Pancreas (tissue), 10 donors: ENCODE measurements at places on chromosomes 16 and 17. TPM values are rescaled to one million over a fixed set of nuclear protein-coding genes. Genes with fewer than 3 reads are reported as not detected.
A peak's percentile ranks its signal among the peaks of the same experiment; 100 is the strongest.

Gene AARS1
- 47.4 TPM for total RNA-seq

DNA sequence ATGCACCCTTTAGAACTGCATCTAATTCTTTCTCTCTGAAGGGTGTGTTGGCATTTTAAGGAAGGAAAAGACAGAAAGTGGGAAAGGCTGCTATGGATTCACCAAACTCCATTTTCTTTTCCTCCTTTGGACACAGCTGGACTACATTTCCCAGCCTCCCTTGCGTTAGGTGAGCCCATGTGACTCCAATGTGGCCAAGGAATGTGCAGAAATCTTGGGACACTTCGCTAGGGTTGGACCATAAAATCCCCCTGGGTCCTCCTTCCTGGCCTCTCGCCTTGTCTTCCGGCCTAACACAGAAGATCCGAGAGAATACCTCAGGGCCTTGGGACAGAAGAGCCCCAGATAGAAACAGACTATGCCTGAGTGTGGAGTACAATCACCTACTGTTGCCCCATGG lies 56.3 kb downstream of the ABCC12 start:
- DNase-seq, result no peak
- H3K36me3 ChIP-seq, result no peaks in the 10 kb centered on the region
- no peaks in the 10 kb centered on the region for H3K27me3 ChIP-seq
- H3K4me3 ChIP-seq, result no peak overlapping the region

GRCh38 chr16:50316102-50316847 lies 49.9 kb downstream of the ADCY7 start:
- H3K27me3 ChIP-seq, result no peaks in the 10 kb centered on the region
- H3K36me3 ChIP-seq, result peaks cover 36% of the 10 kb centered on the region
- H3K4me3 ChIP-seq, result no peak overlapping the region
- no peak for DNase-seq
- H3K4me1 ChIP-seq, result no peaks in the 10 kb centered on the region
- no peak overlapping the region for H3K27ac ChIP-seq

DNA sequence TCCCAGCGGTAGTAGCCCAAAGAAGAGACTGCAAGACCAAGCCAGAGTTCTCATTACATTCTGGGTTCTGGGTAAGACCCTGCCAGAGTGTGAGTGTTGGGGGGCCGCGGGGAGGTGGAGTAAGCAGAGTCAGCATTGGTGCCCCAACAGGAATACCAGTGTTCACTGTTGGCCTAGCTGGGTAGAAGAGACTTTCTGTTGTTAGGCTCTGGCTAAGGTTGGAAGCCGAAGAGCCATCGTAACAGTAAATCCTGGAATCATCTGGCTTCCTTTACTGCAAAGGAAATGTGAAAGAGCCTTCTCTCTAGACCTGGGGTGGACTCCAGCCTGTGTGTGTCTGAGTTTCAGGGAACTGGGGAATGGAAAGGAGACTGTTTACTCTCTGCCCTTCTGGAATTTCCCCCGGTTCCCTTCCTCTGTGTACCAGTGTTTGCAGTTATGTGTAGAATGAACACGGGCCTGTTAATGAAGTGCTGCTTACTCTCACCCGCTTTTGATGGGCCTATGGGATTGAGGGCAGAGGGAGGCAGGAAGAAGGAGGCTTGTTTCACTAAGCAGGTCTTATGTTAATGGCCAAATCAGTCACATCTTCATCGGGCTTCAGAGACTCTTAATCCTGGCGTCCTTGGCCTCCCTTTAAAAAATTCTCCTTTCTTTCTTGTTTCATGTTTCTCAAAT lies 68.5 kb downstream of the WWP2 start:
- no peak overlapping the region for H3K4me3 ChIP-seq
- no peaks in the 10 kb centered on the region for H3K36me3 ChIP-seq
- peak overlapping the region; percentile 38 for H3K27ac ChIP-seq

- H3K4me1 ChIP-seq, result no peaks in the 10 kb centered on the region
- no peak overlapping the region for H3K4me3 ChIP-seq
- DNase-seq, result no peak
- H3K27me3 ChIP-seq, result no peaks in the 10 kb centered on the region
These were observed 62.9 kb upstream of the AMZ2 start for GRCh38 chr17:68184816-68185436.

Gene TMEM238L
- not detected for total RNA-seq

Gene TRIM47
- total RNA-seq, result 4.2 TPM

- no peak overlapping the region for H3K27ac ChIP-seq
- no peaks in the 10 kb centered on the region for H3K4me1 ChIP-seq
- DNase-seq, result no peak
- no peaks in the 10 kb centered on the region for H3K27me3 ChIP-seq
These were observed 435 bp downstream of the RPRML start for GRCh38 chr17:46978489-46979146.

DNA sequence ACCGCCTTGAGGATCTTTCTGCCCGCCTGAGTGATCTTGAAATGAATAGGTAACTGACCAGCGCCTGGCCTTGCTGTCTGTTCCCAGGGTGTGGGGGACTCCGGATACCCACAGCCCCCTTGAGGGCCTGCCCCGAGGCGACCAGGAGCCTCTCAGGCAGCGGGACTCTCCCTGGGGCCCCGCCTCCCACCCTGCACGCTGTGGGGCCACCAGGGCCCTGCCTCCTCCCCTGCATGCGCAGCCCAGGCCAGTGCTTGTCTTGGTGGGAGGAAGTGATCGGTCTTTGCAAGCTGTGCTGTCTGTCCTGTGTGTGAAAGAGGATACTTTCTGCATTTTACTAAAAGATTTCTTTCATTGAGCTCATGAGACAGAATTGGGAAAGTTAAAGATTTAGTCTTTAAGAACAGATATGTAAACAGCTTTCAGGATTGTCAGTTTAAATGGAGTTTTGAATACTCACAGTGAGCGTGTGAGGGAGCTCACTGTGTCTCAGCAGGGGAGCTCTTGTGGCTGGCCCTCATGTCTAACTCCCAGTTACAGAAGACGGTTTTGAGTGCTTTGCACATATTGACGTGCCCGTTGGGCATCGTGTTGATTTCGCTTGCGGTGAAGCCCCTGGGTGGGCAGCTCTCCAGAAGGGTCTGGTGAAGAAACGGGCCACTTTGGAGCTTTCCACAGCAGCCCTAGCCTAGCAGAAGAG lies 36.1 kb upstream of the CAPN15 start:
- H3K27ac ChIP-seq, result no peak overlapping the region
- H3K36me3 ChIP-seq, result peaks cover 30% of the 10 kb centered on the region
- H3K4me1 ChIP-seq, result no peaks in the 10 kb centered on the region
- no peak for DNase-seq
- no peaks in the 10 kb centered on the region for H3K27me3 ChIP-seq

Gene PIRT
- total RNA-seq, result 0.04 TPM

- DNase-seq, result no peak
- H3K27ac ChIP-seq, result no peak overlapping the region
- no peaks in the 10 kb centered on the region for H3K36me3 ChIP-seq
- H3K4me1 ChIP-seq, result no peaks in the 10 kb centered on the region
These were observed 11.7 kb upstream of the ST6GALNAC2 start for GRCh38 chr17:76597156-76598003.

DNA sequence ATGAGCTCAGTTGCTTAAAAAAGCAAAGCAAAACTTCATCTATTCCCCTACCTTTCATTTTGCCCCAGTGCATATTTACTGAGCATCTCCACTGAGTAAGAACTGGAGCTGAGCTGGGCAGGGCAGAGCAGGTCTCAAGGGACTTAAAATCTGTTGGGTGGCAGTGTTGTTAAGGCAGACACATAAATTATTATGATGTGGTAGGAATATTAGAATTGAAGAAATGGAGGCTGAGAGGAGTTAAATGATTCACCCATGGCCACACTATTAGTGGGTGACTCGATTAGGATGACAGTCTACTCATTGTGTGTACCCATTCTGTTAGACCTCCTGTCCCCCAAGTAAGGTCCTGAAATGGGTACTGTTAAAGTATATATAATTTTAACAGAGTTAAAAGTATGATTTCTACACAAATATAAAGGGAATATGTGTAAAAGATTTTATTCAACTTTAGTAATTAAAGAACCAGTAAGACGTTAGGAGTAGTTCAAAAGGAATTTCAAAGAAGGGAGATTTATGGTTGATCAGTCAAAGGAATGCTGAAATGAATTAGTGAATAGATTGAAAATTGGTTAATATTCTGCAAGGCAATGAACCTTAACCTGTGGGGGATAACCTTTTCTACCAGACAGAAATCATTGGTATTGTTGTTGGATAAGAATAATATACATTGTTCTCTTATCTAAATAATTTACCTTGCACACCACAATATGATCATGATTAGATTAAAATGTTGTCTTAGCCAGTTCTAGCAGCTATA lies 17.5 kb downstream of the ITGB3 start:
- no peak overlapping the region for H3K27ac ChIP-seq
- H3K4me1 ChIP-seq, result peaks cover 11% of the 10 kb centered on the region
- H3K4me3 ChIP-seq, result no peak overlapping the region
- H3K27me3 ChIP-seq, result no peaks in the 10 kb centered on the region
- DNase-seq, result no peak
- no peaks in the 10 kb centered on the region for H3K36me3 ChIP-seq

Gene SBK1
- total RNA-seq, result 1.3 TPM

DNA sequence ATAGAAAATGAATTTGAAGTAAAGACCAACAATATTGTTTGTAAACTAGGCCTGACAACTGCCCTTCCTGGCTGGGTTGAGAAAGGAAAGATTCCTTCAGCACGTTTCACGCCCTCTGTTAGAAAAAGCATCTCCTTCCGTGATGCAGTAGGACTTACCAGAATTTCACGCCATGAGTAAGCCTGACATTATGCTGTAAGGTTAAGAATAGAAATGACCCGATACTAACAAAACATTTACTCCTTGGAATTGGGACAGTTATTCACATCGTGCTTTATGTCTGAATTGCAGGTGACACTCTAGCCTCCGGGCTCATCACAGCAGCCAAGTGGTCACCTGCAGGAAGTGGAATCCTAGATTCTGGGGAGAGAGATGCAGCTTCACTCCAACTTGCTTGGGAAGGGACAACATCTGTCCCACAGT lies 17.5 kb downstream of the MARCHF10 start:
- no peak overlapping the region for H3K4me3 ChIP-seq
- H3K27ac ChIP-seq, result peak overlapping the region; percentile 20
- DNase-seq, result no peak

- no peaks in the 10 kb centered on the region for H3K36me3 ChIP-seq
- peak overlapping the region; percentile 94 for H3K4me3 ChIP-seq
- peaks cover 13% of the 10 kb centered on the region for H3K4me1 ChIP-seq
- DNase-seq, result peak; percentile 78
These were observed 596 bp downstream of the MSL1 start for GRCh38 chr17:40122136-40122998.

GRCh38 chr16:31471875-31472708 lies at the start of gene TGFB1I1:
TSS of gene TGFB1I1 (plus strand) at chr16:31472152. CDS start at chr16:31472189, 37 bp downstream.
- no peak for DNase-seq
- peak within 1 kb of the TSS; percentile 27 for H3K4me3 ChIP-seq
- H3K27me3 ChIP-seq, result no peaks in the 10 kb centered on the region
- H3K36me3 ChIP-seq, result no peaks in the 10 kb centered on the region
- no peak within 1 kb of the TSS for H3K27ac ChIP-seq

Gene CRISPLD2
- total RNA-seq, result 19.7 TPM

Gene ZNF469
- 0.44 TPM for total RNA-seq

Gene NPIPA8
- 11.3 TPM for total RNA-seq

- DNase-seq, result no peak
- no peaks in the 10 kb centered on the region for H3K27me3 ChIP-seq
- no peaks in the 10 kb centered on the region for H3K4me1 ChIP-seq
- H3K36me3 ChIP-seq, result peaks cover under 1% of the 10 kb centered on the region
- no peak overlapping the region for H3K27ac ChIP-seq
- no peak overlapping the region for H3K4me3 ChIP-seq
These were observed 44.7 kb downstream of the COG7 start for GRCh38 chr16:23408242-23408822.

Gene SNX20
- total RNA-seq, result 0.16 TPM

- H3K27ac ChIP-seq, result no peak overlapping the region
- peaks cover 11% of the 10 kb centered on the region for H3K4me1 ChIP-seq
- DNase-seq, result peak; percentile 17
- H3K4me3 ChIP-seq, result no peak overlapping the region
- H3K36me3 ChIP-seq, result peaks cover 8% of the 10 kb centered on the region
These were observed 3.9 kb downstream of the MRPL28 start for GRCh38 chr16:366476-366875.

GRCh38 chr17:35191001-35191695 lies 3.0 kb downstream of the SLC35G3 start:
- H3K4me3 ChIP-seq, result no peak overlapping the region
- H3K4me1 ChIP-seq, result no peaks in the 10 kb centered on the region
- DNase-seq, result no peak
- no peak overlapping the region for H3K27ac ChIP-seq

- H3K4me1 ChIP-seq, result no peaks in the 10 kb centered on the region
- H3K4me3 ChIP-seq, result no peak overlapping the region
- DNase-seq, result no peak
- H3K36me3 ChIP-seq, result no peaks in the 10 kb centered on the region
These were observed 845.2 kb downstream of the CDH11 start for GRCh38 chr16:64276646-64277045.

Gene HOXB8
- not detected for total RNA-seq

DNA sequence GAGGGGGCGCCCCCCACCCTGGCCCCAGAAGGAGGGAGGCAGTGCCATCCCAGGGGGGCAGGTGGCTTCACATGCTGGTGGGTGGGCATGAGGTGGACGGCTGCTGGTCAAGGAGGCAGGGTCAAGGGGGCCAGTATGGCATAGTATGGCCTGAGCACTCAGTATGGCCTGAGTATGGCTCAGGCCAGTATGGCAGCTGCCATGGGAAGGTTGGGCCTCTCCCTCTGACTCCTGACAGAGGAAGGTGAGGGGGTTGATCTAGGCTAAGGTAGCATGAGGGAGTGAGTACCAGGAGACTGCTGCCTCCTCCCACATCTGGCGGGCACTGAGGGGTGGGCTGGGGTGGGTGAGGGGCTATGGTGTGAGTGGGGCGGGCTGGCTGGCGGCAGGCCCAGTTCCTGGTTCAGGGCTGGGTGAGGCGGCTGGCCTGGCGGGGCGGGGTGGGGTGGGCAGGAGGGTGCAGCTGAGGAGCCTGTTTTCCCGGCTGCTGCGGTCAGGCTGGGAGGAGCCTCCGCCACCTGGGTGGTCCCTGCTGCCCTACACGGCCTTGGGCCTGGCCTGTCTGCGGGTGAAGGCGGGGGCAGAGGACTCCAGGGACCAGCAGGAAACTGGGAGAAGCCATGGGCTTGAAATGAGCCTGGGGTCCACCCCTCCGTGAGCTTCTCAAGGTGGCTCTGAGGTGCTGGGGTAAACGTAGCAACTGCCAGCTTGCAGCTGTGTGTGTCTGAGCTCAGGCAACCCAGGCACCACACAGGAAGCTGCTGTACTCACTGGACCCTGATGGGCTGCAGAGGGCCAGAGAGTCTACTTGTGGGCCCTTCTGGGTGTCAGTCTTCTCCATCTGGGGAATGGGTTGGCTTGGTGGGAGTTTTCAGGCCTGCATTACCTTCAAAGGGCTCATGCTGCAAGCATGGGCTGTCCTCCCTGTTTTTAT lies 57.0 kb downstream of the RAI1 start:
- H3K4me1 ChIP-seq, result peaks cover 12% of the 10 kb centered on the region
- no peaks in the 10 kb centered on the region for H3K27me3 ChIP-seq
- peak overlapping the region; percentile 77 for H3K27ac ChIP-seq
- H3K4me3 ChIP-seq, result no peak overlapping the region
- no peak for DNase-seq
- no peaks in the 10 kb centered on the region for H3K36me3 ChIP-seq

- peaks cover 16% of the 10 kb centered on the region for H3K4me1 ChIP-seq
- H3K27me3 ChIP-seq, result no peaks in the 10 kb centered on the region
- peak overlapping the region; percentile 77 for H3K4me3 ChIP-seq
- DNase-seq, result peak; percentile 56
- peak overlapping the region; percentile 68 for H3K27ac ChIP-seq
These were observed 678 bp downstream of the CDR2L start for GRCh38 chr17:74987909-74988711.

Gene GGT6
- 28.5 TPM for total RNA-seq

- H3K27ac ChIP-seq, result no peak overlapping the region
- H3K4me3 ChIP-seq, result no peak overlapping the region
- H3K27me3 ChIP-seq, result no peaks in the 10 kb centered on the region
These were observed 5.0 kb upstream of the RPH3AL start for GRCh38 chr17:357644-358043.
